ENCODE measurements at places on chromosomes 4 and X.

DNA sequence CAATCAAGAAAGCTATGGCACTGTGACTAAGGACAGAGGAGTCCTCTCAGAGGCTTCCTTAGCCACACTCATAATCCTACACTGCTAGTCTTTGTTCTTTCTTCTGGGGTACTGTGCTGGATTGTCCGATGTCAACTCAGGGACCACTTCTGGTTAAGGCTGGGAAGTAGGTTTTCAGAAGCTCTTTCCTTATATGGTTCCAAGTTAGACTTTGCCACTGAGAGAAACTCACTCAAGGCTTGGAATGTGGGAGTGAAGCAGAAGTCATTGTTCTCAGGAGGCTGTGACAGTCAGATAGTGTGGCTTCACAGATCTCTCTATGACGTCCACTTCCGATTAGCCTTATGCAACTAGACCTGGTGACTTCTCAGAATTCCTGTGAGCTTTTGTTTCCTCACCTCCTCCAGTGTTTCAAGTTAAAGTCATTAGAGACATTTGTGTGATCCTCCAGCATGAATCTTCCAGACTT, 317.3 kb upstream of the F9 start:
- DNase-seq = no peak

DNA sequence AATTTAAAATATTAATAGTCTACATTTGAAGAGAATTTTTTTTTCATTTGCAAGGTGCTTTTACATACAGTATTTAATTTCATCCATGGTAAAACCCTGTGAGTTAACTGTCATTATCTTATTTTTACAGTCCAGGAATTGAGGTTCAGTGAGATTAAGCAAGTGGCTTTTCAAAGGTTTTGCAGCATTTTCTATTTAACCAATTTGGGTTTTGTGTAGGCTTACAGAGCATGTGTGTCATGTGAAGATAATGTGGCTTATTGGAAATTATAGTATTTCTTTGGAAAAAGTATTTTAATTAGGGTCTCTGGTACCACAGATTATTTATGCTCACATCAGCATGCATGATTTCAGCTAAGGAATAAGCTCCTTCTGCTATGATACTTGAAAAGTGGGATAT, 4.5 kb downstream of the XK start:
- DNase-seq = no peak

DNA sequence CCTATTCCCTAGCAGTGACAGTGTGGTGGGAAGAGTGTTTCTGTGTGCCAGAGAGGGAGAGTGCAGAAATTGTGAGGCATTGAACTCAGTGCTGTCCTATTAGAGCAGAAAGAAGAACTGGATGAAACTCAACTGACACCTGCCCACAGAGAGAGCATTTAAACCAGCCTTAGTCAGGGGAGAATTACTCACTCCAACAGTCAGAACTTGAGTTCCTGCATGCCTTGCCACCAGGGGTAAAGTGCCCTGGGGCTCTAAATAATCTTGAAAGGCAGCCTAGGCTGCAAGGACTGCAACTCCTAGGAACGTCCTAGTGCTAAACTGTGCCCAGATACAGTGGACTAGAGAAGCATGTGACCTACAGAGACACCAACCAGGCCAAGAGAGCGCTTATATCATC, 12.8 kb downstream of the CYSLTR1 start:
- no peak for DNase-seq

- DNase-seq = no peak
Observed at GRCh38 chr4:86896596-86896995, 4.4 kb upstream of the C4orf36 start.

DNA sequence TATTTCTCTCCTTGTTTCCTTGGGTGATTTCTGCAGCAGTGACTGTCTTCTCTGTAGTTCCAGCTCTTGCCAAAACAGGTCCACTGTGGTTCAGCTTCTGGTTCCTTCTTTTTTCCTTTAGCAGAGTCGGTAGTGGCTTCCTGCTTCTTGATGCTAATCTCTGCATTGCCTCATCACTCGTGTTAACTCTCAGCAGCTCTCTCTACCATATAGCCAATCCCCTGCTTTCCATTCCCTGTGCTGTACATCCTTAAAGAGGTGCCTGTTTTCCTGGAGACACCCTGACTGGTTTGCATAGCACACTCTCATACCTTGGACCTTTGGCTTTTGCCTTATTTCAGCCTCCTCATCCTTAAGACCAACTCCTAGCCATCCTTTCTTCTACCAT, 191.2 kb upstream of the LNX1 start:
- no peak for DNase-seq

- no peak for DNase-seq
Observed at GRCh38 chr4:149702414-149703293, 113.0 kb downstream of the IQCM start.

DNA sequence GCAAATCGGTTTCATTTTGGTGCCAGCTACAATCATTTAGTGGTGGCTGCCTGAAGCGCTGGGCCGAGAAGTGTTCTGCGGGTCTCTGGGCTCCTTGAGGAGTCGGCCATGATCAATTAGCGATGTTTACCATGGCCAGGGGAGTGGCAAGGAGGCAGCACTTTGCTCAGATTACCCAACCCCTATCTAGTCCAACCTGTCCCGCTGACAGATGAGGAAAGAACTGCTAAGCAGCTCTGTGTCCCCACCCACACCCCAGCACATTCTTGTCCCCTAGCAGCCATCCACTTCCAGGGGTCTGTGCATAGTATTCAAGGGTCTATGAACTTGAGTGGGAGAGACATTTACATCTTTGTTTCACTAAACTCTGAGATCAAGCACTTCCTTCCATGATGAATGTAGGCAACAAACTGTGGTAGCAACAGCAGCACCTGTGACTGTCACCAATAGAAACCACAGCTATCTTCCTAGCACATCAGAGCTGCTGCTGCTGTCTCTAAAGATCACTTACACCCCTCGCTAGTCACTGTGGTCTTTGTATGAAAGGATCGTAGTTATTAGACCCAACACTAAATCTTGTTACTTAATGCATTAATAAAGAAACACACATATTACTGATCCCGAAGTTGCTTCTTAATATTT, 331.6 kb downstream of the BCOR start:
- DNase-seq = peak; percentile 43

DNA sequence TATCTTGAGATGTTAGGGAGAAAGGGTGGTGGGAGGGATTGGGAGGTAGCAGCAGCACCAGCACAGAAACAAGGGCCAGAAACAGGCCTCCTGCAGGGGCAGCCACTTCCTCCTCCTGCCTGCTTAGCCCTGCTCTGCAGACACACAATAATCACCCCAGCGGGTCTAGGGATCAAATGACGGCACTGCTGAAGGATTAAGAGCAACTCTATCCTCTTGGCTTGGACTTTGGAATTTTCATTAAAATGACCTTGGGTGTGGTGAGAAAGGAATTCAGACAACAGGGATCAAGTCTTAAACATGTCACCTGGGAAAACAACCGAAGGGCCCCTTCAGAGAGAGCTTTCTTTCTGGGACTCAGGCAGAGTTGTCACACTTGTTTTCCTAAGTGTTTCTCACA, 353.4 kb downstream of the SPRY1 start:
- DNase-seq = no peak

Measured in CD8-positive, alpha-beta T cell (primary cell).